ENCODE measurements at places on chromosomes 4 and X.
A peak's percentile ranks its signal among the peaks of the same experiment; 100 is the strongest.

- no peak for DNase-seq
These were observed 6.4 kb upstream of the SMIM9 start for GRCh38 chrX:154840856-154841255.

- DNase-seq = no peak
These were observed 549.8 kb upstream of the PRKX start for GRCh38 chrX:4263030-4263803.

DNA sequence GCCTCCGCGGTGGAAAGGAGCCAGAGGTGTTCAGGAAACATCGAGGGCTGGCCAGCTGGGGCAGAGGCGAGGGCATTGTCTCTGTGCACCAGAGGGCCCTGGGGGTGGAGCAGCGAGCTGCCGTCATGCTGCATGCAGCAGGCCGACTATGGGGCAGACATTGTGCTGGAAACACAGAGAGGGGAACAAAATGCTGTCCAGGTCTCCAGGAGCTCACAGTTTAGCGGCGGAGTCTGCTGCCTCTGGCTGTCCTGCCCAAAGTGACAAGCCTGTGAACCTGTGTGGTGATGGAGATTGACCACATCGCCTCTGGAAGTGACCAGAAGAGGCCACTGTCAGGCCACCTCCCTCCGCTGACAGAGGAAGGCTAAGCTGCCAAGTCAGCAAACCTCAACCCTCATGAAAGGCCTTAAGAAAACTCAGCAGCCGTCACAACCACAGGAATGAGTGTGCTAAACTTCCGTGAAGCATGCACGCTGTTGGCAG, 20.1 kb upstream of the SASH3 start:
- DNase-seq = peak; percentile 28

DNA sequence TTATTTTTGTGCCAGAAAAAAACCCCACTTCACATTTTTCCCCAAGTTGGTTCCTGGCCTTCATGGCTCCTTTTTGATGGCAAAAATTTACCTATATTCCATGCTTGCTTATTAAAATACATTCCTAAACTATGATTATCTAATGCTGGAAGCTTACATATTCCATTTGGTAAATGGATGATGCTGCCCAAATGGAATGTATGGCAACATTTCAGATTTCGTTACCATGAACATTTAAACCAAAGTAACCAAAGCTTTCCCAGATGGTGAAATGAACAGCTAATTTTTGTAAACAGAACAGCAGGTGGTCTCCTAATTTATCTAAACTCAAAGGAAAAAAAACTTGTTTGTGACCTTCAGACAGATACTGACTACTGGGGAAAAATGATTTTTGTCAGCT, 110.8 kb upstream of the TEX13A start:
- no peak for DNase-seq

GRCh38 chrX:134443020-134443419, 16.9 kb upstream of the HPRT1 start:
- DNase-seq = no peak

- no peak for DNase-seq
These were observed 1.6 kb upstream of the F8 start for GRCh38 chrX:155023907-155024833.

DNA sequence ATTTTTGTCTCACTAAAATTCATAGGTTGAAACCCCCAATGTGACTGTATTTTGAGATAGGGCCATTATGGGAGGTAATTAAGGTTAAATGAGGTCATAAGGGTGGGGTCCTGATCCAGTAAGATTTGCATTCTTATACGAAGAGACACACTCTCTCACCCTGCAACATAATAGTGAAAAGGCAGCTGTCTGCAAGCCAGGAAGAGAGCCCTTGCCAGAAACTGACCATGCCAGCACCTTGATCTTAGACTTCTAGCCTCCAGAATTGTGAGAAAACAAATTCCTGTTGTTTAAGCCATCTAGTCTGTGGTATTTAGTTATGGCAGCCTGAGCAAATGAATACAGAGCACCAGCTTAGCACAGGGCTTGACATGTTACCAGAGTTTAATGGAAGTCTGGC, 17.5 kb upstream of the IGSF1 start:
- no peak for DNase-seq

- no peak for DNase-seq
These were observed 278.5 kb upstream of the UGT8 start for GRCh38 chr4:114320126-114320525.

- DNase-seq = no peak
These were observed 394.9 kb upstream of the BOD1L1 start for GRCh38 chr4:14022456-14022855.

GRCh38 chr4:61223385-61223784, 23.3 kb downstream of the ADGRL3 start:
- no peak for DNase-seq

- DNase-seq = no peak
These were observed 66.8 kb downstream of the SOWAHB start for GRCh38 chr4:76830964-76831703.

- no peak for DNase-seq
These were observed 178.4 kb downstream of the DHX15 start for GRCh38 chr4:24405926-24406325.

DNA sequence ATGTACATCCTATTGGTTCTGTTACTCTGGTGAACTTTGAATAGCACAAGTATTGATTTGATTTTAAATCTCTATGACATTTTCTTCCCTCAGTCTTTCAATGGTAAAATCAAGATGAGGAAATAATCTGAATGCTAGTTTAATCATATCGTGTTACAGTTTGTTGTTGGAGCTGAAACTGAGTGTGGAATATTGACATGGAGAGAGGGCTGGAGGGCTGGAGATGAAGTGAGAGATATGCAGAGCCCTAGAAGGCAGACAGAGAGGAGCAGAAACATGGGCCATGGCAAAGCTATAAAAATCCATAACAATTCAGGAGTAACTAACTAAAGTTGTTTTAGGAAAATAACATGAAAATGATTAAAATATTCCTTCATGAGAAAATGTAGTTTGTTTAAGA, 141.1 kb downstream of the BANK1 start:
- no peak for DNase-seq

GRCh38 chrX:154517101-154517781, 1.2 kb upstream of the FAM3A start:
- no peak for DNase-seq

DNA sequence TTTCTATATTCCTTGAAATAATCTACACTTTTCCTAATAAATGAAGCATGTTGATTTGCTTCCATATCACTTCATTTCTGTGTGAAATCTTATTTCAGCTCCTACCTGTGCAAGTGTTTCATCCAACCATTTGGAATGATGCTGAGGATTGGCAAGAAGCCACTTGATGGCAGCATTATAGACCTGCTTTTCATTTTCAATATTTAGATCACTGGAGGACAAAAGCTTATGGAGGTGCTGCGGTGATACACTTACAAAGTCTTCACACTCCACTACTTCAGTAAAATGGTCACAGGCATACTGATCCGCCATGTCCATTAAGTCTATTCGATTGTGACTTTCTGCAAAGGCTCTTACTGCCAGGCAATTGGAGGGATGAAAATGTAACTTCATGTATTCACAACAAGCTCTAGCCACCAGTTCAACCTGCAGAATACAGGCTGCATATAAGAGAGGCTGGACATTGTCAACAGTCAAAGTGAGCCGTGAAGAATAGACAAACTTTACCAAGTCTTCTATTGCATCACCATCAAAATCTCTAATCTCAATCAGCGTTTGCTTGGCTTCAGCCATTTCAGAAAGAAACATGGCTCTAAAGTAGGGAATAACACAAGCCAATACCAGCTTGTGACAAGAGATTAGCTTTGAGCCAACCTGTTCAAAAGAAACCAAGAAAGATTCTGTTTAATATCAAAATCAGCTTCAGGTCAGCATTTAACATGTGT, 35.1 kb downstream of the KLHL8 start:
- no peak for DNase-seq

DNA sequence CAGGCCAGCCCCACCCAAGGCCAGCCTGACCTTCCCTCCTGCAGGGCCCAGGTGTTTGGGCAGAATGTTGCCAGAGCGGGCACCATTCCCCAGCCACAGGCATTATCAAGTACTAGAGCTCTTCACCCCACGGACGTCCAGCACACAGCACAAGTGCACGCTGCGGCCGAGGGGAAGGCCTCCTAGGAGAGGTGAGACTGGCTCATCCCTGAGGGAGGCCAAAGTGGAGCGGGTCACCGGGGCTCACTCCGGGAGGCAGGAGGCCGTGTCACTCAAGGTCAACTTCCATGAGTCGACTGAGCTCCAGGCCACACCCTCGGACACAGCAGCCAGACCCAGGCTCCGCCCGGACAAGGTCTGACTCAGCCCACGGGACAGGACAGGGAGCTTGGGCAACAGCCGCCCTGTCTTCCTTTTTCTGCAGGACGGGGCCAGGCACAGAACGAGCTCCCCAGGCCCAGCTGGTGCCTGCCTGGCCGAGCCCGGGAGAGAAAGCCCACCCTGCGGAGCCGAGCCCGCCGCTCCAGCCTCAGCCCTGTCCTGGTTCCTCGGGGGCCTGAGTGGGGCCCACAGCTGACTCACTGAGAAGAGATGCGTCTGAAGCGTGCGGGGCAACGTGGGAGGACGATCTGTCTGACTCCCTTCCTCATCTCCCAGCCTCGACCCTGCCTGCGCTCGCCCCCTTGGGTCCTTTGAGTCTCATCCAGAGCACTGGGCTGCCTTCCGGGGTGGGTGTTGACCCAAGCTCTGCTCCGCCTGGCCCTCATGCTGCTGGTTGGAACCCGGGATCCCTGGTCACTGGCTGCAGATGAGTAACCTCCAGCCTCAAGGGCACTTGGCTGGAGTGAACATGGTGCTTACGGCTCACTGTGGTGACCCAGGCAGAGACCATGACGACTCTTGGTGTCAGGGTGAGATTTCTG, 1.6 kb downstream of the SLC49A3 start:
- no peak for DNase-seq

GRCh38 chr4:108965472-108966076, 202.7 kb upstream of the ETNPPL start:
- no peak for DNase-seq

GRCh38 chrX:65674204-65674893, 6.9 kb downstream of the MSN start:
- DNase-seq = peak; percentile 53

DNA sequence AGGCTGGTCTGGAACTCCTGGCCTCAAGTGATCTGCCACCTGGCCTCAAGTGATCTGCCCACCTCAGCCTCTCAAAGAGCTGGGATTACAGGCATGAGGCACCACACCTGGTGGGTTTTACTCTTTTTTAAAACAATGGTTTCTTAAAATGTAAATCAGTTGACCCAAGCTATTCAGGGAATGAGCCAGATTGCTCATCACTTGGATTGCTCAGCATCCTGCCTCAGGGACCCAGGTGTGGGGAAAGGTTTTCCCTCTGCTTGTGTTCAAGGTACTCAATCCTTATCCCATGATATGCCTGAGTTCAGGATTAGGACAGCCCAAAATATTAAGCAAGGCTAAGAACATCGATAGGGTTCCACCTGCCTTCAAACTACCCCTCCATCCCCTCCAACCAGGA, 67.4 kb downstream of the CHRNA9 start:
- no peak for DNase-seq

DNA sequence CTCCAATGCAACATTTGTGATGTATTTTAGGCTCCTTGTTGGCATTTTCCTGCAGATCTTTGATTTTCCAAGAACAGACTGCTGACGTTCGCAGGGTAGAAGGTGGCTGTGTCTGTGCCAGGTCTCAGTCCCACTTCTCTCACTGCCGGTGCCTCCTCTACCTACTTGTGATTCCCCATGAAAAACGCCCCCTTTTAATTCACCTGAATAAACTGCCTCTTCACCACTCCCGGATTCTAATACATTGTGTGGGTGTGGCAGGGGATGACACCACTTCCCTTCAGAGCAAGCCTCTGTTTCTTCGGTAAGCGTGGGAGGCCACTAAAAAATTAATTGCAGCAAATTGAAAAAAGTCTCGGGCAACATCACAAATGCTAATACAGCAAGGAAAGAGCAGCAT, 96.1 kb upstream of the FAM9B start:
- DNase-seq = no peak

DNA sequence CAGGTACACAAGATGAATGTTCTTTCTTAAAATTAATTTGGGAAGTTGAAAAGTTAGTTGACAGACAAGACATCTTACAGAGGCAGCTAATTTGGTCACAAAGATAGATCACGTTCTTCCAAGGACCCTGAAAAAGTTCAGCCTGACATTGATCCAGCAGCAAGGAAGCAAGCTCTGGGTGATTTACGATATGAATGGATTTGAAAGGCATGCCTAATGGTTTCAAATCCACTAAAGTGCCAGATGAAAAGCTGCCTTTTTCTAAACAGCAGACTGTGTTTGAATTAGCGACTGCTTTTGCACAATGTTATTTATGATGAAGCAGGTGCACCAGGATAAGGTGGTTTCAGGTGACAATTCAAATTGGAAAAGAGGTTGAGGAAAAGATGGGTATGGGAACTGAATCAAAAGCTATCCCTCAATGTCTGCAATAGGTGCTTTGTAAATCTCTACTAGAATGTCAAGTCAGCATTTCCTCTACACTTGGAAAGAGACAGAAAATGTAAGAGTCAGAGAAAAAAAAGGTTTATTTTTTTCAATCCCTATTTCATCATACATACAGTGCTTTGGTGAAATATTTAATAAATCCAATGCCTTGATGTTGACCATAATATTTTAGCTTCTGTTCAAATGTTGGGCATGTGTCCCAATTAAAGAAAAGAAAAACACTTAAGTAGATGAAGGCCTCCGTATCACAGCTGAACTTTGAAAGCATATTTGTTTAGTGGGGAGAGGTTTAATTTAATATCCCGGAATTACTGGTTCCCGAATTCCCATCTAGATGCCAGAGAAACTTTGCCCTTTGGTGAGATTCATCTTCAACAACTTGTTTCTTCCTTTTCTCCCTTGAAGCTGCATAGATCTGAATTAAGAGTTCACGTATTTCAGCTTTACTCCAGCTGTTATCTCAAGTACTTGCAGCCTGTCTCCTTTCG, 6.0 kb downstream of the RASGEF1B start:
- no peak for DNase-seq

DNA sequence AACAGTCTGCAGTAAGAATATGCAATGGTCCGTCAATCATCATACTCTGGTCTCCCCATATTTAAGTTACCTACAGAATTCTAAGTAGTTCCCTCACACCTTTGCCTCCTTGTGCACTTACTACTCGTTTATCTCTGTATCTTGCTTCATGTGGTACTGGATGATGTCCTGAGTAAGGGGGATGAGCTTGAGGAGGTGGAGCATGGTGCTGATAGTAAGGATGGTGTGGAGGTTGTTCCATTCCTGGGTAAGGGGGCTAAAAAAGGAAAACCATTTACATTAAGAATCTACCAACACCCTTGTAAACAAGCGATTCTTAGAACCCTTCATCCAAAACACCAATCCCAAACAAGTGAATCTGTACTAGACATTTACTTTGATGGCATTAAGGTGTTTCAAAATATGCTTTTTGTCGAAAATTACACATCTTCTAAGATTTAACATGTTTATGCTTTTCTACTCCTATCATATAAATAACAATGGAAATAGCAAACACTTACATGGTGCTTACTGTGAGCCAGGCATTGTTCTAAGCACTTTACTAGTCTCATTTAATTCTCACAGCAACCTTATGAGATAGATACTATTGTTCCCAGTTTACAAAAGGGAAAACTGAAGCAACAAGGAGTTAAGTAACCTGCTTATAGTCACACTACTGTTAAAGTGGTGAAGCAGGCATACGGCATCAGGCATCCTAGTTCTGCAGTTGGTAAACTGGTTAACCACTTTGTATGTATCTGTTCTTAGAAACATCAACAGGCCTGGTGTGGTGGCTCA, 33.5 kb downstream of the YTHDC1 start:
- no peak for DNase-seq

- no peak for DNase-seq
These were observed 5.1 kb upstream of the TNIP2 start for GRCh38 chr4:2761035-2761923.
